NCI-H1417 (cell line): ENCODE measurements at places on chromosomes 12 and 14.

- no peak for DNase-seq
Measured at GRCh38 chr14:99596071-99596627, 7.9 kb downstream of the CCDC85C start.

GRCh38 chr12:105977652-105978051 is 161.1 kb downstream of the NUAK1 start:
- DNase-seq, result no peak

- no peak for DNase-seq
Measured at GRCh38 chr14:99326041-99326710, 54.2 kb upstream of the BCL11B start.

GRCh38 chr12:67042697-67043131 is 226.4 kb upstream of the CAND1 start:
- peak; percentile 75 for DNase-seq

- DNase-seq, result no peak
Measured at GRCh38 chr12:12470751-12471306, 91.8 kb downstream of the DUSP16 start.

- DNase-seq, result no peak
Measured at GRCh38 chr12:41899577-41899976, 245.1 kb downstream of the GXYLT1 start.

DNA sequence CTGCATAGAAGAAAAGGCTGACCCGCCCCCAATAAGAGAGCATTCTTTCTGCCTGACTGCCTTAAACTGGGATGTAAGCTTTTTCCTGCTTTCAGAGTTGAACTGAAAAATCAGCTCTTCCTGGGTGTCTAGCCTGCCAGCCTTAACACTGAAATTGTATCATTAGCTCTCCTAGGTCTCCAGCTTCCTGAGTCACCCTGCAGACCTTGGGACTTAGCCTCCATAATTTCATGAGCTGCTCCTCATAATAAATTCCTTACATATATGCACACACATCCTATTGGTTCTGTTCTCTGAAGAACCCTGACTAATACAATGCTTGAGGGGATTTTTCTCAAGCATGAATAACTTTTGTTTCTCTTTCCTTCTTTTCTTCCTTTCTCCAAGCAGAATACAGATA is 76.4 kb upstream of the FAR2 start:
- no peak for DNase-seq

DNA sequence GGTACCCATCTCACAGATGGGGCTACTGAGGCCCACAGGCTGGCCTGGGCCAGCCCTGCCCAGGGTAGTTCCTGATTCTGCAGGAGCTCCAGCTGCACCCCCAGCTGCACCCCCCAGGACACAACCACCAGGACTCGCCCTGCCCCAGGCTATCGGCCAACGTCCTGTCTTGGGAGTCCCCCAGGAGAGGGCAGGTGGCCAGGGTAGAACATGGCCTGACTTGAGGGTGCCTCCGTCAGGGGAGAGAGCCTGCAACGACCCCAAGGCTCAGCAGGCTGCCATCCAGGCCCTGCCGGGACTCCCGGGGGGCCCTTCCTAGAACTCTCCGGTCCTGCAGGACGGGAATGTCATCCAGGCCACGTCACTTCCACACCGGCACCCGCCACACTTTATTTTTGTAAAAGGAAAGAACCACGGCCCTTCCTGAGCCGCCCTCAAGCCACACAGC is 15.8 kb downstream of the JAG2 start:
- DNase-seq, result no peak

GRCh38 chr14:105013150-105013785 is 7.6 kb downstream of the CDCA4 start:
- no peak for DNase-seq

DNA sequence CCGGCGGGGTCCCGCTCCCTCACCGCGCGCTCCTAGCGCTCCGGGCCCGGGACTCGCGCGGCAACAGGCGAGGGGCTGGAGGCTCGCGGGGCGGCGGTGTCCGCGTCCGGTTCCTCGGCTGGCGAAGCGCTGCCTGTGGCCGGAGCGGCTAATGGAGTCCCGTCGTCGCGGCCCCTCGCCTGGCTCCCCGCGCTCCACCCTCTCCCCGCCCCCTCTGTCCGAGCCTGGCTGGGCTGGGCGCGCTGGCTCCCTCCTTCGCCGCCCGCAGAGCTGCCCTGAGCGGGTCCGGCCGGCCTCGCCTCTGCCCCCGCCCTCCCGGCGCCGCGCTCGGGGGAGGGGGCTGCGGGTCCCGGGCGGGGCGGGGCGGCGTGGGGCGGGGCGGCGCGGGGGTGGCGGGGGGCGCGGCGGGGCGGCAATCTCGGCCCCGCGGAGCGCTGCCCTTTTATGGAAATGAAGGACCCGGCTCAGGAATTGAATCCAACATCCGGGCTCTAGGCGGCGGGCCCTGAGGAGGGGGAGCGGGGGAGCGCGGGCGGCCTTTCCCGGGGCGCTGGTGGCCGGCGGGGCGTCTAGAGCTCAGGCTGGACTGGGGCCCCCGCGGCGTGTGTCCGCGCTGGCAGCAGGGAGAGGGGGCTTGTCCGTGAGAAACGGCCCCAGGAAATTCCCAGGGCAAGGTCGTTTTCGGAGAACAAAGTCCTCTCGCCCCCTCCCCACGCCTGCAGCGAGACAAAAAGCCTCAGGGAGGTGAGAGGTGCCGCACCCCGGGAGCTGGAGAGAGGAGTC is at the start of gene FERMT2:
TSS of gene FERMT2 (minus strand) at position 153 of the 783 bp plus-strand sequence. CDS start 482 bp downstream, outside the sequence.
- peak; percentile 85 for DNase-seq

- peak; percentile 13 for DNase-seq
Measured at GRCh38 chr14:72701237-72701565, 192.7 kb downstream of the DPF3 start.

- no peak for DNase-seq
Measured at GRCh38 chr12:86138770-86139169, 117.4 kb downstream of the MGAT4C start.

DNA sequence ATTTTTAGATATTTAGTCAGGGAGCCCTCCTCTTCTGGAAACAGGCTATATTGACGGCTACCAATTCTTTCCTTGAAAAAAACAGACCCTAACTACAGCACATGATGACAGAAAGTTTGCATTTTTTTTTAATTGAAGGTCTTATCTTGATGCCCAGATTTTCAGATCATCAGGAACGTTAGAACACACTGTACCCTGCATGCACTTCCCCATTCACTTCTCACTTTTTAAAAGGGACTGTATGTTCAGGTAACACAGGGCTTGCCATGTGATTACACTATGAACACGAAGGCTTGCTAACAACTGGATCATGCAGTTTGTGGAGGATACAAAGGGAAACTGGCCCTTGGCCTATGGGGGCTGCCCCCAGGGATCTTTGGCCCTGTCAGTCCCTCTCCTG is 92.6 kb downstream of the RPS29 start:
- no peak for DNase-seq

- DNase-seq, result no peak
Measured at GRCh38 chr14:106080922-106081321, 554.5 kb downstream of the TMEM121 start.

GRCh38 chr12:58919231-58920101 is 838 bp downstream of the LRIG3 start:
- peak; percentile 88 for DNase-seq

DNA sequence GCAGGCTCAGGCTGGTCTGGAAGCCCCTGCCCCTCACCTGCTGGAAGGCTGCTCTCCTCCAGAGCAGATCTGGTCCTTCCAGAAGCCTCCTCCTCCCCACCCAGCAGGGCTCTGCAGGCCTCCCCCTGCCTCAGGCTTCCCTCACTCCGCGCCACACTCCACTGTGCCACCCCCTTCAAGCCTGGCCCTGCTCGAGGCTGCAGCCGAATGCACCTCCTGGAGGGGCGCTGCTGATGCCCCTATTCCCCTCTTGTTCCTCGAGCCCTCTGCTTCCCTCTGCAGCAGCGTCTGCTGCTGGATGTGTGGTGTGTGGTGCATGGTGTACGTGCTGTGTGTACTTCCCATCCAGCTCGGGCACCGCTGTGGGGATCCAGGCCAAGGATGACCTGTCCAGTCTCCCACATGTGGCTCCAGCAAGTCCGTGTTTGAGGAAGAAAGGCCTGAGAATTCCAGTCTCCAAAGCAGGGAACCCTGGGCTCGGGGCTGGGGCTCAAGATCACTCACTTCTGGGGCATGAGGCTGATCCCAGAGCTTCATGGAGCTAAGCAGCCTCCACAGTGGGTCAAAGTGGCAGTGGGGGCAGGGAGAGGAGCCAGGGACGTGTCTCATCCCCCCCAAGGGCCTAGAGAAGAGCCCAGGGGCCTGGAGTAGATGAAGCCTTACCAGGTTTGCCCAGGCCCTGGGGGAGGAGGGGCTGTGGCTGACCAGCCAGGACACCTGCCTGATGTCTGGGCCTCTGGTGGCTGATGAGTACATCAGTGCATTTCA is 136.0 kb upstream of the C14orf180 start:
- no peak for DNase-seq

DNA sequence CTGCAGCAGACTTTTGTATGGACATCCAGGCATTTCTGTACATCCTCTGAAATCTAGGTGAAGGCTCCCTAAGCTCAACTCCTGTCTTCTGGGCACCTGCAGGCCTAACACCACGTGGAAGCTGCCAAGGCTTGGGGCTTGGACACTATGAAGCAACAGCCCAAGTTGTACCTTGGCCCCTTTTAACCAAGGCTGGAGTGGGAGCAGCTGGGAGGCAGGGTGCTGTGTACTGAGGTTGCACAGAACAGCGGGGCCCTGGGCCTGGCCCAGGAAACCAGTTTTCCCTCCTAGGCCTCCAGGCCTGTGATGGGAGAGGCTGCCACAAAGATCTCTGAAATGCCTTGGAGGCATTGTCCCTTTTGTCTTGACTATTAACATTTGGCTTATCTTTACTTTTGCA is 214.4 kb upstream of the LRIG3 start:
- no peak for DNase-seq

DNA sequence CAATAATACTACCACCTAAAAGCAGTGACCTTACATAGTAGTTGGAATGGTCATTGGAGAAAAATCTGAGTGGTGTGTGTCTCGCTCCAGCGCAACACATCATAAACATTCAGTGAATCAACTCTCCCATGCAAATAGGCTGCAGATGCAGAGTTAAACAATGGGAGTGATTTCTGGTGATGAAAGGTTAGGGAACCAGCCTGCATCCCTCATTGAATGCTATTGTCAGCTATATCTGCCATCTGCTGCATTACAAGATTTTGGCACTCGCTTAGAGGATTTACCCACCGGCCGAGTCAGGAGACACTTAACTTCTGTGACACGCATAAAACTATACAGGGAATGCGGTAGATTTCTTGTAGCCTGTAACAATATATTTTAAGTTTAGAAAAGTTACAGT is 900.9 kb downstream of the FLRT2 start:
- DNase-seq, result peak; percentile 27

DNA sequence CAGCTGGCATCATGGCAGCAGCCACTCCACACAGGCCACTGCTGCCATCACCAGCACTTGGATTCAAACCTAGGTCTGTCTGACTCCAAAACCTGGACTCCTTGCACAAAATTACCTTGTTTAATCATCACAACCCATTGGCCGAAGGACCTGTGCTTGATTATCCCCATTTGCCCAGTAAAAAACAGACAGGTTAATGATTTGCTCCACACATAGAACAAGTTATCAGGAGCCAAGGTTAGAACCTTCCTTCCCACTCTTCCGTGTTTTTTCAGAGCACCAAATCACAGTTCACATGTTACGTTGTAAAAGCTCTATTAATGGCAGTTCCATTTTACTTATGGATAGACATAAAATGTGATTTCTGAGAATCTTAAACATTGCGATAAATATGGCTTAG is 23.5 kb upstream of the CPM start:
- no peak for DNase-seq

DNA sequence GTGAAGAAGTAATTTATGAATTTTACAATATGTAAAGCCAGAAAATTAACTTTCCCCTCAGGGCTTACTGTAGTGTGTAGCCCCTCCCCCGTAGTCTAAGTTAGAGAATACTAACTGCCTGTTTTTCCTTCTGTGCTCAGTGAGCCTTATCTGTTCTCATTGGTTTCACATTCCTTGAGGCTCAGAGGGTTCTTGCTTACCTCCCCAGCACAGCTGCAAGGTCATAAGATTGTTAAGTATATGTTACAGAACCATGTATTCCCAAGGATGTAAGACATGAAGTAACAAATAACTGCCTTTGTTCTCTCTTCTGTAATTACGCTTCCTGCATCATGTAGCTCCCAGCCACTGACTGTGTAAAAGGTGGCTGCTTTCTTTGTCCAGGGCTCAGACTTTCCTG is 1351.1 kb downstream of the TMEM121 start:
- DNase-seq, result no peak

GRCh38 chr14:52949711-52950409 is 990 bp downstream of the FERMT2 start:
- peak; percentile 67 for DNase-seq

DNA sequence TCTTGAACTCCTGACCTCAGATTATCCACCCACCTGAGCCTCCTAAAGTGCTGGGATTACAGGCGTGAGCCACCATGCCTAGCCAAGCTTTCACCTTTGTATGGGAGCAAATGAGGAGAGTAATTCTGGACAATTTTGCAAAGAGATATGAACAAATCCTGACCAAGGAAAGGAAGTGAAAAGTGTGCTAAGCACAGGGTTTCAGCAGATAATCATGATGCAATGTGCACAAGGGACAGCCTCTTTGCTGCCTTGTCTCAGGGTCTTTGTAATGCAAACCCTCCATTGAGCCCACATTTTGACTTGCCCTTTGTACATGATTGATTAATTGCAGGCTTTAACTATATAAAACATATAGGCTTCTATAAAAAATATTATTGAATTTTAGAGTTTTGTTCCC is 9.2 kb upstream of the PYGL start:
- no peak for DNase-seq

GRCh38 chr12:110686294-110686903 is 2.5 kb downstream of the HVCN1 start:
- no peak for DNase-seq

DNA sequence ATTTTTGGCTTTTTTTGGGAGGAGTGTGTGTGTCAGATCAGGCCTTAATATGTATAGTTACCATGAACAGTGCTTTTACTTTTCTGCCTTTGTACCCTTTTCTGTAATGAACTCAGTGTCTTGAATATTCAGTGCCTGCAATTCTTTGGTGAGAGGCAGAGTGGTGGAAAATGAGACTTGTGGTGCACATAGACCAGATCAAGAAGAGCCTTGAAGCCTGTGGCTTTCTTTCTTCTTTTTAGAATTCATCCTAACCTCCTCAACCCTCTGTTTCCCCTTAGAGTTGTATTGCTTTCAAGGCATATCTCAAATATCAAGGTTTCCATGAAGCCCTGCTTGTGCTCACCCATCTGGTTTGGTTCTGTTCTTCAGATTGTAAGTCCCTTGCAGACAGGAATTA is 2.6 kb downstream of the YLPM1 start:
- DNase-seq, result no peak

DNA sequence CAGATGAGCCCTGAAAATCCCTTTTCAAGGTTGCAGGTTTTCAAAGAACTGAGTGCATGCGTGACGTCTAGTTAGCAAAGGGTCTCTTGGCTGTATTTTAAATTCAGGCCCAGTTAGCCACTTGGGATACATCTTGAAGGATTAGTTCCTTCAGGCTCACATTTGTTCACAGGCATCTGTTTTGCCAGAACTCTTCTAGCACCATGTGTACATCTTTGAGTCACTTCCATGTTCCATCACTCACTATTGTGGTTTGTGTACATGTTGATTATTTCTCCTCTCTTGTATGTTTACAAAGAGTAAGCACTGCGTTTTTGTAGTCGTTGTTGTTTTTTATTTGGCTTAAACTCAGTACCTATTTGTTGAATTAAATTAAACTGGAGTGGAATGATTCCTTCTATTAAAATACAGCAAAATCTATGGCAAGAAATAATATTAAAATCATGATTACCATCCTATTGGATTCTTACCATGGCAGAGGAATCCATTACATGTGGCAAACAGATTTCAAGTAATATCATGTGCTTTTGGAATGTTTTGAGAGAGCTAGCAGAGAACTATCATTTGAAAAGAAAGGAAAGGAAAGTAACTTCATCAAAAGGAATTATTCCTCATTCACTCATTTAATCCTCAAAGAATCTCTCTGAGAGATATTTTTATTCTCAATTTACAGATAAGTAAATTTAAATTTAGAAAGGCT is 438.9 kb upstream of the FAR2 start:
- no peak for DNase-seq
